Activated naive CD4-positive, alpha-beta T cell treated with anti-CD3 and anti-CD28 coated beads, Interleukin-2, amount 50 U/mL, for 72 hours (primary cell): ENCODE measurements at places on chromosomes 6 and 20. TPM values are rescaled to one million over a fixed set of nuclear protein-coding genes. Genes with fewer than 3 reads are reported as not detected.

DNA sequence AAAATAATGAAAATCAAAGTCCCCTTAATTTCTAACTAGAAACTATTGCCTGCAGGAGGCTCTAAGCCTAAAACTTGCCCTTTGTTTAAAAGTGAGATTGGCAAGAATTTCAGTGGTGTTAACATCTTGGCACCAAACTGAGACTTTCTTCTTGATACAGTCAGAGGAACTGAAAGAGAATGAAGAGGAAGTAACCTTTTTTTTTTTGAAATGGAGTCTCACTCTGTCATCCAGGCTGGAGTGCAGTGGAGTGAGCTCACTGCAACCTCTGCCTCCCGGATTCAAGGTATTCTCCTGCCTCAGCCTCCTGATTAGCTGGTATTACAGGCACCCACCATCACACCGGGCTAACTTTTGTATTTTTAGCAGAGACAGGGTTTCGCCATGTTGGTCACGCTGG, 3.6 kb downstream of the DOP1A start:
- DNase-seq: no peak

- DNase-seq: no peak
Measured at GRCh38 chr6:43957273-43957672, 170.0 kb downstream of the MRPL14 start.

DNA sequence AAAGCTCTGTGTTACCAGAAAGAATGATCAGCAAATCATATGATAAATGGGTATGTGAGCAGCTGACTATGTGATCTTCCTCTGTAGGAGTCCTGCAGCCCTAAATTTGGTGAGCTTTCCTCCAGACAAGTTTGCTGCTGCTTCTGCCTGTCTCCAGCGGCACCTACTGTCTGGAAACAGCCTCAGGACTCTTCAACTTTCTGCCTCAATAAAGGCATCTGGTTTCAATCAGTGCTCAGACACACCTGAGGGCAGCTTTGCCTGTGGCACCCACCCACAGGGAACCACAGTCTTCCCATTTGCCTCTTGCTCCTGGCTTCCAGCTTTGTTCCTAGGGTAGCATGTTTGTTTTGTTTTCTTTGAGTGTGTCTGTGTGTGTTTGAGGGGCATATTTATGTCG, 727.9 kb upstream of the MAN1A1 start:
- DNase-seq: no peak

GRCh38 chr6:160029525-160029924, 60.6 kb downstream of the IGF2R start:
- DNase-seq: no peak

GRCh38 chr6:136752554-136752953, 39.7 kb downstream of the MAP3K5 start:
- DNase-seq: no peak

DNA sequence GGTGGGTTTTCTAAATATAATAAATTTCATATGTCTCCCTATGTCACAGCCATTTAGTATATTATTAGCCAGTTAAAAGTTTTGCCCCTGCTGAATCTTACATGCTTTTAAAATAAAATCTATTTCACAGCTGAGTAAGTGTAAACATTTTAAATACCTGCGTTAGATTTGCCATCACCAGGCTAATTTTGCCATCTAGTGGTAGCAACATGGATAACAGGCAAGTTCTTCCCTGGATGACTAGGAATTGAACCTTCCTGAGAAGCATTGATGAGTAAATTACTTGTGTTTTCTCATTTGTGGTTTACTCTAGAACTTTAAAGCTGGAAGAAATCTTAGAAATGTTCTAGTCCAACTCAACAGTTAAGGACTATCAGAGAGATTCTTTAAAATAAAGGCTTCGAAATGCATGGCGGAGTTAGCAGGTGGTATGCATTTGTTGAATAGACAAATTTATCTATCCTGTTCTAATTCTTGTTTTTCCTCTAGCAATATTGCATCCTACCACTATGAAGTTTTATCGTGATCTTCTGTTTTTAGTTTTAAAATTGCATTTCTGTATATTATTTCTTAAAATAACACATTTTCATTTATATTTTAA, 2.6 kb downstream of the PRSS35 start:
- DNase-seq: no peak

Gene C6orf15
- not detected for total RNA-seq

Gene GSTA2
- total RNA-seq: not detected

Gene RCAN2
- total RNA-seq: 0.74 TPM

Gene RIPPLY2
- not detected for total RNA-seq

Gene CRYBG1
- 23.3 TPM for total RNA-seq

Gene PCK1
- not detected for total RNA-seq

Gene MICAL1
- total RNA-seq: 32.9 TPM
